NCI-H1436 (cell line): ENCODE measurements at places on chromosomes 4 and X.

DNA sequence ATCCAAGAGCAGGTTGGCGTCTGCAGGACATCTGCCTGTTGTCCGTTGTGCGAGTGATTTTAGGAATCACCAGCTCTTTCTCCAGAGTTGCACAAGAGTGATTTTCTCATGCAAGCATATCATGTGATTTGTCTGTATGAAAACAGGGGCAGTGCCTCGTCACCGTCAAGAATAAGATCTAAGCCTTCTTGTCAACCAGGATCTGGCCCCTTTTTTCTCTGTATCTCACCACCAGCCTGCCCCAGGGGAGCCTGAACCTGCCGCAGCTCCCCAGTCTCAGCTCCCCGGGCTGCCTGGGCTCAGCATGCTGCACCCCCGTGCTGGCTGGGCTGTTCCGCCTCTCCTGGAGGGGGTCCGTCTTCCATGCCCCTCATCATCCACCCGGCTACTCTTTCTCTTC lies 90.5 kb downstream of the STOX2 start:
- no peak for DNase-seq

DNA sequence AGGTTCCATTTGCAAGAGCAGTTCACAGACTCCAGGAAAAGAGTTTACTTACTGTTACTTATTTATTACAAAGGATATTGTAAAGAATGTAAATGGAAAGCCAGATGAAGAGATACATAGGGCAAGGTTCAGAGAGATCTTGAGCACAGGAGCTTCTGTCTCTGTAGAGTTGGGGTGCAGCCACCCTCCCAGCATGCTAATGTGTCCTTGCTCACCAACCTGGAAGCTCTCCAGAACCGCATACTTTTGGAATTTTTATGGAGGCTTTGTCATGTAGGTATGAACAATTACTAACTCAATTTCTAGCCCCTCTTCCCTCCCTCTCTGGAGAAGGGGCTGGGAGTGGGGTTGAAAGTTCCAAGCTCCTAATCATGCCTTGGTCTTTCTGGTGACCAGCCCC lies 857.2 kb downstream of the RPA4 start:
- DNase-seq, result no peak

- DNase-seq, result no peak
These were observed 55.3 kb downstream of the EGF start for GRCh38 chr4:109967798-109968520.

GRCh38 chr4:112894480-112894879 lies 155.0 kb upstream of the ANK2 start:
- DNase-seq, result no peak

DNA sequence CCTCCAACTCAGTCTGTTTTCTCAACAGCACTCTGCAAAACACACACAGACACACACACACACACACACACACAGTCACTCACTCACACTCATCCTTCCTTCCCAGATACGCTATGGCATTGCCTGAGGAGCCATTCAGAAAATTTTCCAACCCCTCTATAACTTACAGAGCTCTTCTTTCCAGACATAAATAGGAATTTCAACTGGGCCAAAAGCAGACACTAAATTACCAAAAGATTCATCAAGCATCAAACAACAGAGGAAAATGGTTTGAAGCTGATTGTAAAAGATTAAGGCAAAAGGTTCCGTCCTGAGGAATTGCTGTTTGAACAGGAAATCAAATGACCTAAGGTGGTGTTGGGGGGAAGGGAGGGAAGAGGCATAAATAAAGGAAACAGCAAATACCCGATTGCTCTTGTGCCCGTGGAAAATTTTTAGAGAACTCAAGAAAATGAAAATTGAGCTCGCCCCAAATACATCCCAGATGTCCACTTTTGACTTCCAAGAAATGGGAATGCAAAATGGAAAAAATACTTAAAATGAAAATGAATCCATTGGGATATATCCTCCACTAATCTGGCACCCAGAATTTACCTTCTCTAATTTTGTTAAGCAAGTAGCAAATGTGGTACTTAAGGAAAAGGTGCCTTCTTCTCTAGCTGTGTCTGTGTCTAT lies 183.6 kb downstream of the QDPR start:
- no peak for DNase-seq

DNA sequence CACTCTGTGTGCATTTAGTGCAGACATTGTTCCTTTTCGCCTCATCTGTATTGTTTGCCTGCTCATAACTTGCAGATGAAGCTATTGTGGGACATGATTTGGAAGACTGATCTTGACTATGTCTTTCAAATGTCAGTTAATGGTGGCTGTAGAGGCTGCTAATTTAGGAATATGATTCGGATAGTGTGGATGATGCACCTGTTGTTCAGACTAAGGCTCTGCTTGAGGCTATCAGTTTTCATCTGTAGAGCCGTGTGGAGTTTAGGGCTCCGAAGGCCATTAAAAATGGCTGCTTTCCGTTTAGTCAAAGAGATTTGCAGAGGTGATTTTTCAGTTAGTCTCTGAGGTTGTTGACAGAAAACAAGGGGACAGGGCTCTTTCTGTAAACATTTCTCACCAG lies 102.0 kb downstream of the GBA3 start:
- DNase-seq, result no peak

DNA sequence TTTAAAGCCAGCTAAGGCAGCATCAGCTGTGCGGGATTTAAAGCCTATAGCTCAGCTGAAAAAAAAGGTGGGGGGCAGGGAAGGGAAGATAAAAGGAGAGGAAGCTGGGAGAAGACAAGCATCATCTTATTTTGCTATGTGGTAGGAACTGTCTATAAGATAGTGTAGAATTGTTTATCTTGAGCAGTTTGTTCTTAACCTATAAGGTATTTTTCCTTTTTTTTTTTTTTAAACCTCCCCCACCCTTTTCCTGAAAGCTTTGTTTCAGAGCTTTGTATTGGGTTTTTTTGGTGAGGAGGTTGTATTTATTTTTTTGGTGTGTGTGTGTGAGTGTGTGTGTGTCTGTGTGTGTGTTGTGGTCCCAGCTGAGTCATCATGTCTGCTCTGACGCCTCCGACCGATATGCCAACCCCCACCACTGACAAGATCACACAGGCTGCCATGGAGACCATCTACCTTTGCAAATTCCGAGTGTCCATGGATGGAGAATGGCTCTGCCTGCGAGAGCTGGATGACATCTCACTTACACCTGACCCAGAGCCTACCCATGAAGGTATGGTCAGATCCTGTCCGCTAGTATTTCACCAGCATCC lies 531 bp downstream of the RUFY3 start:
- DNase-seq, result peak; percentile 24

DNA sequence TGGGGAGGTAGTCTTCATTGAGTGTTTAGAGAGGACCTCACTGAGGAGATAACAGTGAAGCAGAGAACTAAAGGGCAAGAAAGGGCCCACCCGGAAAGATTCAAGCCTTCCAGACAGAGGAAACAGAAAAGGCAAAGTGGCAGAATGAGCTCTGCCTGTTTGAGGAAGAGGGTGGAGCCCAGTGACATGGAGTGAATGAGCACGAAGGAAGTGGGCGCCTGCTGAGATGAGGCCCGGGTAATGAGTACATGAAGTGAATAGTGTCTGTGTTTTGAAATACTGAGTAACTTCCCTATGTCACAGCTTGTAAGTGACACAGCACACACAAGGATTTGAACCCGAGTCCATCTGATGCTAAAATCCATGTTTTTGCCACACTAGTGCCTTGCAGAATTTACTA lies 32.5 kb upstream of the TLR2 start:
- DNase-seq, result no peak

- no peak for DNase-seq
These were observed 48.7 kb upstream of the SLC4A4 start for GRCh38 chr4:71290074-71290473.

DNA sequence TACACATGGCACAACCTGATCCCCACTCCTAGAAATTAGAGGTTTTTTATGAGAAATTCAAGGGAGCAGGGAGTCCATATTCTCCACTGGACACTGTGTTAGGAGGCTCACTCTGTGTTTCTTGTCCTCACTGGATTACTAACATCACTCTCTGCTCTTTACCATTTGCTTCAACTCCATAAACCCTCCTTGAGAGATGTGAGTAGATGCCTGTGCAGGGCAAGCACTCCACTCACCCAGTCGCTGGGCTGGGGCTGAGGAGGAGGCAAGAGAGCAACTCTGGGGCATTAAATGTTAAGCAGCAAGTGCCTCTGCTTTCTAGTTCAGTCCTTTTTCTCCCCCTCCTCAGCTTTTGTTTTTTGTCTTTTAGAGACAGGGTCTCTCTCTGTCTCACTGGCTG lies 115.1 kb downstream of the LARP7 start:
- DNase-seq, result no peak

GRCh38 chrX:107467271-107467670 lies 17.8 kb downstream of the FRMPD3 start:
- no peak for DNase-seq

DNA sequence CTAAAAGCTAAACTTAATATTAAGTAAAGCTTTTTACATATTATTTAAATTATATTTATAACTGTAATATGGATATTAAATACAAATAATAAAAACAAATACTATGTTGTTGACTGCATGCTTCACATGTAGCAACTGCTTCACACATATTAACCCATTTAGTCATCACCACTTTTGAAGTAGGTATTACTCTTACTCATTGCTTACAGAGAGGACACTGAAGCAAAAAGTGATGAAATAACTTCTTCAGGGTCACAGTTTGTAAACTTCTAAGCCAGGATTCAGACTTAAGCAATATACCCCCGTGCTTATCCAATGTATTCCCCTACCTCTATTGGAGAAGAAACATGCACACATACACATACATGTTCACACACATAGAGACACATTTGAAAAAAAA lies 166.6 kb downstream of the DKK2 start:
- no peak for DNase-seq

- no peak for DNase-seq
These were observed 21.0 kb downstream of the S100G start for GRCh38 chrX:16671005-16671404.

DNA sequence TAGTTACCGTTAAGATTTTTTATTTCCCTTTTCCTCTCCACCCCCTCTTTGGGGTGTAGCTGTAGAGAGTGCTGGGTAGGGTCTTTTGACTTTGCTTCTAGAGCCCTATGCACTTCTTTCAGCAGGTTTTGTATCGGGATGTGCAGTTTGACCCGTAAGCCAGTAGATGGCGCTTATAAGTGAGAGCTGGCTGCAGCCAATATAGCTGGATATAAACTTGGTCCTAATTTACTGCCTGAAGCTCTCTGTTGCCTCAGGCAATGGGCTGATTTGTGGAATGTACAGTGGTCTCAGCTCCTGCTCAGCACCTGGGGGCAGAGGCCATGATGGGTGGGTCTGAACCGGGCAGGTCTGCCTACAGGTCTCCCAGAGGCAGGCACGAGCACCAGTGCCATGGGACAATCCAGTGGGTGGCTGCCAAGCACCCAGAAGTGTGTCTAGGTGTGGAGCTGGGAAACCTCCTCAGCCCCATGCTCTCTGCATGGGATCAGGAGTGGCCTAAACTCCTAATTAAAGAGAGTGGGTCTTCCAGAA lies 146.5 kb downstream of the SPANXN1 start:
- no peak for DNase-seq

GRCh38 chrX:28586981-28587551 lies at the start of gene IL1RAPL1:
IL1RAPL1 (plus strand) TSS chrX:28587446.
- no peak for DNase-seq

- DNase-seq, result no peak
These were observed 77.4 kb downstream of the PSAPL1 start for GRCh38 chr4:7357323-7357722.

- no peak for DNase-seq
These were observed 168.6 kb upstream of the KLF3 start for GRCh38 chr4:38495446-38495845.

GRCh38 chr4:94447754-94448411 lies 3.9 kb upstream of the PDLIM5 start:
- DNase-seq, result no peak

GRCh38 chr4:183413234-183414200 lies 30.9 kb upstream of the CDKN2AIP start:
- no peak for DNase-seq

DNA sequence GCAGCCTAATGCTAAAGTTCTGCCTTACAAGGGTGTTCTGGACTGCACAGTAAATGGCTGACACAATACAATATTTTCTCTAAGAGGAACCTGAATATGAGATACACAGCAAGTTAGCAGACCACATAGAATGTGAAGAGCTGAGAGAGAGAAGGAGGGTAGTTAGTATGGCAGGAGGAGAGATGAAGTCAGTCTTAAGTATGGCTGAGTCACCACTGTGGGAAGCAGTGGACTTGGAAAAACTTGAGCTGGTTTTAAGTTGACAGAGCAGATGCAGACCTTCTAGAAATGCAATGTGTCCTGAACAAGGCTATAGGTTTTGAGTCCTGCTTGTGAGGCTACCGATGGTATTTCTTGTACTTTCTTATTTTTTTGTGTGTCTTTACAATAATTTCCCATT lies 172.5 kb downstream of the SH2D1A start:
- DNase-seq, result no peak
